GM20000 (cell line): ENCODE measurements at places on chromosomes 3 and 15.

DNA sequence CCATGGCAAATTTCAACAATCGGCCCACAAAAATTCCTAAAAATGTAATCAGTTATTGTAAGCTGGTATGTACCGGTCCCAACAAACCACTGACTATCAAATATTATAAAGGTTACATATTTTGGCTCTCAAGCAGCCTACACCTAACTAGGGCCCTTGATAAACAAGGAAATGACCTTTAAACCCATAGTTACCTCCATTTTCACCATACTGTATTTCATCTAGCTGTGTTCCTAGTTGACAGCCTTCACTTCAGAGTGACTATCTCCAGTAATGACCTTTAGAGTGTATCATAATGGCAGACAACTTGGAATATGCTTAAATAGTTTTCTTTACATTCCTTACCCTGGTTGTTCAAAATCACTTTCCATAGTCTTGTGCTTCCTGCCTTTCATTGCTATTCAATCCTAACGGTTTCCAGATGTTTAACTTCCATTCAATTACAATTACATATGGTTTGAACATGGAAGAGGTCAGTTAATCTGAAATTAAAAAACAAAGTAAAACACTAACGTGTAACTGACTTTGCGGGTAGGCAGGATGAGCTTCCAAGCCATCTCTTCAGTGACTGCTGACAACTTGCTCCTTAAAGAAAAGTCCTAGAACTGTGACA lies 111.9 kb upstream of the TSC22D2 start:
- DNase-seq = no peak

DNA sequence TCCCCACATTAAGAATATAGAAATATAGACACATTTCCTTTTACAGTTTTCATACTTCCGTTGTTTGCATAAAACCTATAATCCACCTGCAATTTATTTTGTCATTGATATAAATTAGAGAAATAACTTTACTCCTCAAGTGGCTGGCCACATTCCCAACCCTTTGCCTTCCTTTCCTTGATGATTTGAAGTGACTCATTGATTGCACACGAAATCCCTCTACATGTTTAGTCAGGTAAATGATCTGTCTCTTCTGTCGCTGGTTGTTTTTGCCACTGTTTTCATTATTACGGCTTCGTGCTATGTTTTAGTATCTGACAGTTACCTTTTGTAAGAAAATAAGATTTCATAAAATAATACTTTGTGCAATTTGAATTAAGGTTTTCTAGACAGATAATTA lies 272.2 kb upstream of the NR2E3 start:
- no peak for DNase-seq

DNA sequence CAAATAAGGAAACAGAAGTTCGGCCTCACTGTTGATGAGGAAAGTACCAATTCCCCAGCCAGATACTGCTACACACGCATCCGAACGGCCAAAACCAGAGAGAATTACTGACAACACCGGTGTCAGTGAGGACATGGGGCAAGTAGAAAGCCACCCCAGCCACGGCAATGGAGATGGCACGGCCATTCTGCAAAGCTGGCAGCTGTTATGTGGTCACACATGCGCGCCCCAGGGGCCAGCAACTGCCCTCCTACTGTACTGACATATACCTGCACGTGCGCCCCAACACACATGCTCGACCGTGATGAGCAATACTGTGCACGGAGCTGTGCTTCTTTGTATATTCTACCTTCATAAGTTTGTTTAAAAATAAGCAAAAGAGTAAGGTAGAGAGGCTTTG lies 217.4 kb downstream of the ADAMTS17 start:
- DNase-seq = no peak

DNA sequence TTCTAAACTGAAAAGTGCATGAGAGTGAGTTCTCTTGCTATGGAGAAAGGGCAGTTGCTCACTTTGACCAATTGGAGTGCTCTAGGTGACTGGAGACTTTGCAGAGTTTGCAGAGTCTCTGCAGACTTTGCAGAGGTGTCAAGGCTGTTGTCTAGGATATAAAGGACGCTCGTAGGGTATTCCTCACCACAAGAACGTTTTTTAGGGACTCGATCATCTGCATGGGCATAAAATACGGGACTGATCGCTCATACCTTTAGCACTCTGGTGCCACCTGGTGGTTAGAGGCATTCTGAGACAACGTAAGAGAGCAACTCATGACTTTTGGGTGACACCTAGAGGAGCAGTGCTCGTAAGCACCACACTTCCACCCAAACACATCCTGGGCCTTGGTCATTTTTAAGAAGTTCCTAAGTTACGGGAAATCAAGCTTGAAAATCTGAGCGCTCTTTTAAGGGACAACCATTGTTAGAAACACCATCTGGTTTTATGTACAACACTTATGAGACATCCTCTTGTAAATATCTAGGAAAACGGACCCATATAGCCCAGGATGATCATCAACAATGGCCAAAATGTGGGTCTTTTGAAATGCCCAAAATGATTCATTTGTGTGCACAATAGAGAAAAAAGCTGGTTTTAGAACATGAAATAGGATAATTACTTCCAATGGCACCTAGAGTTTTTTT lies 51.6 kb upstream of the XCR1 start:
- peak; percentile 71 for DNase-seq

DNA sequence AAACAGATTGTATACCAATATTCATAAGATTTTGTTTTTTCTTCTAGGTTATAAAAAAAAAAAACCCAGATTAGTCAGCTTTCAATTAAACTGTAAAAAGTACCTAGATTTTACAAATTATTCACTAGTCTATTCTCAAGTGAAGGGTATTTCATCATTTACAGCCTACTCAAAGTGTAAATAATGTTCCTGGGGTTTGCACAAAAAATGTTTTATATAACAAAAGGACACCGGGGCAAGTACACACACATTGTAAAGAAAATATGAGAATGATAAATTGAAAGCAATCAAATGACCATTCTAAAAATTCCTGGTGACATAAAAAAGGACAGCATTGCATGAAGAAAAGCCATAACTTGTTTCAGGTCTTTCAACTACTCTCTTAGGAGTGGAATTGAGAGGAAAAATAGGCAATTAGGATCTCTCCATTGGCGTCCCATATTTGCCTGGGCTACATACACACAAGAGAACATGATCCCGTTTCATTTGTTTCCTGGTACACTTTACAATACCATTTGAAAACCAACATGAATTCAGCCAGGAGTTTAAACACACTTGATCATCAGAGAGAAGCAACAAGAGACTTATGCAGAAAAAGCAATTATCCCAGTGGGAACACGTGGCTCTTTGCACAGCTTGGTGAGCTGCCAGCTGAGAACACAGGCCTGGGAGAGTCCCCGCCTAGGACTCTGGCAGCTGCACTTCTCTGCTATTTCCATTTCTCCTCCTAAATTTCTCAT lies 1039.2 kb downstream of the ROBO1 start:
- no peak for DNase-seq

- DNase-seq = no peak
Observed at GRCh38 chr3:153069598-153070510, 92.2 kb upstream of the RAP2B start.

GRCh38 chr3:29311795-29312194 lies 30.9 kb downstream of the RBMS3 start:
- DNase-seq = no peak

- DNase-seq = no peak
Observed at GRCh38 chr15:71212146-71212545, 96.9 kb downstream of the THSD4 start.

DNA sequence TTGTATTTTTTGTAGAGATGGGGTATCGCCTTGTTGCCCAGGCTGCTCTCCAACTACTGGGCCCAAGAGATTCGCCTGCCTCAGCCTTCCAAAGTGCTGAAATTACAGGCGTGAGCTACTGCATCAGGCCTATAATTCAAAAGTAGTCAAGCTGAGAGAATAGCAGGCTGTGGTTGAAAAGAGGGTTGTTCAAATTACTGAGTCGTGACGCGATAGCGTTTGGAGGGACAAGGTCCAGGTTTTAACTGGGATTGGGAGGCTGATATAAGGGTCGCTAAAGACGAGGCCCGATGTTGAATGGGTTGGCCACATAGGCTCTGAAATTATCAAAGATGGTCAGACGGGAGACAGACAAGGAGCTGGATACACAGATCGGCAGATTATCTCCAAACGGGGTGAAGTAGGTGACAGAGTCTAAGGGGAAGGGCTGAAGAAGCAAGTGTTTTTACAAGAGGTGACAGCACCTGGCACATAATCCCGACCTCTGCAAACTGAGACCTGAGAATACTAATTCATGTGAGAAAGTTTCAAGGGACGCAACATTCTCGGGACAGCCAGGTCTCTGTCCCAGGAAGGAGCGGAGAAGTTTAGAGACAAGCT lies 759 bp upstream of the ARID3B start:
- DNase-seq = no peak

GRCh38 chr15:79640206-79640605 lies 208.1 kb downstream of the MINAR1 start:
- DNase-seq = no peak

- no peak for DNase-seq
Observed at GRCh38 chr3:186544281-186544680, at the start of gene CRYGS. Gene CRYGS (minus strand): TSS chr3:186544380. CDS start chr3:186544326, 54 bp downstream.

- DNase-seq = no peak
Observed at GRCh38 chr3:167723872-167724271, 10.8 kb downstream of the PDCD10 start.

GRCh38 chr15:46413799-46414198 lies 779.0 kb downstream of the SQOR start:
- no peak for DNase-seq

- no peak for DNase-seq
Observed at GRCh38 chr3:130801473-130801872, 54.8 kb upstream of the PIK3R4 start.

GRCh38 chr3:56681984-56682461 lies 1.0 kb downstream of the TASOR start:
- DNase-seq = peak; percentile 21

GRCh38 chr15:70433586-70434324 lies 329.6 kb downstream of the UACA start:
- no peak for DNase-seq

DNA sequence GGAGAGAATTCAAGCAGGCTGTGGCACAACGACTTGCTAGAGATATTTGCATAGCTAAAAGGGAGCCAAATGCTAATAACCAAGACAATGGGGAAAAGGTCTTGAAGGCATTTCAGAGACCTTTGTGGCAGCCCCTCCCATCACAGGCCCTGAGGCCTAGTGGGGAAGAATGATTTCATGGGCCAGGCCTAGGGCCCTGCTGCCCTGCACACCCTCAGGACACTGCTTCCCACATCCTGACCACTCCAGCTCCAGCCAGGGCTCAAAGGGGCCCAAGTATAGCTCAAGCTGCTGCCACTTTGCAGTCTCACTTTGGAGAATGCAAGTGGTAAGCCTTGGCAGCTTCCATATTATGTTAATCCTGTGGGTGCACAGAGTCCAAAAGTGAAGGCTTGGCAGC lies 21.5 kb upstream of the PTPN23 start:
- DNase-seq = no peak

DNA sequence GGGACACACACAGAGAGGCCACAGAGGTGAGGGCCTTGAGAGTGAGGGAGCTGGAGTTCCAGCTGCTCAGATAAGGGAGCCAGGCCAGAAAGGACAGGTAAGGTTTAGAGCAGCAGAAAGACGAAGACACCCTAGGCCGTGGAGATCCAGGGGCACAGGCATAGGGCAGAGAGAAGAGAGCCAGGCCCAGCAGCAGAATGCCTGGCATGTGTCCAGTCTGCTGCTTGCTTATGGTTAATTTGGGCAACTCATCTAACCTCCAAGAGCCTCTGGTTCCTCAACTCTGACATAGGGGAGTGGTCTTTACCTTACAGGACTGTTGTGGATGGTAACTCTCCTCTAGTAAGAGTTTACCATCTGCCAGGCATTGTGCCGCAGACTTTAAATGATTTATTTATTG lies 35.9 kb downstream of the STARD5 start:
- no peak for DNase-seq

- DNase-seq = no peak
Observed at GRCh38 chr3:54931182-54931581, 3.3 kb upstream of the LRTM1 start.

GRCh38 chr15:63503739-63504246 lies 600 bp upstream of the USP3 start:
- peak; percentile 51 for DNase-seq

DNA sequence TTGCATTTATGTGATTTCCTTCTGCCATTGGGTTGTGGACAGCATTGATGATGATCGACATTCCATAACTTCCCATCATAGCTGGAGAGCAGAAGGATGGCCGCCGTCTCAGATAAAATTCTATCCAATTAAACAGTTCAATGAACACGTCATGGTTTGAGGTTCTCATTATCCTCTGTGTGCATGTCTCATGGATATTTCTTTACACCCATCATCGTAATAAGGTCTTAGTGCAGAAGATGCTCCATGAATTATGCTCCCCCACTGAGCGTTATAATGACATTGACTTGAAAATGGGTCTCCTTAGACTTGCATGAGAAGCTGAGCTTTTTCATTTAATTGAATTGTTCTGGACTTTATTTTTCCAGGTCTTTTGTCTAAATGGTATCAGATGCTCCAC lies 92.1 kb downstream of the TRIM42 start:
- DNase-seq = no peak
